Central memory CD8-positive, alpha-beta T cell (primary cell): ENCODE measurements at places on chromosomes 2 and 18.

- no peaks in the 10 kb centered on the region for H3K4me1 ChIP-seq
- DNase-seq: no peak
- H3K4me3 ChIP-seq: no peak overlapping the region
- peaks cover 39% of the 10 kb centered on the region for H3K27me3 ChIP-seq
- no peaks in the 10 kb centered on the region for H3K36me3 ChIP-seq
These were observed 208.0 kb downstream of the TPGS2 start for GRCh38 chr18:36620788-36621187.

DNA sequence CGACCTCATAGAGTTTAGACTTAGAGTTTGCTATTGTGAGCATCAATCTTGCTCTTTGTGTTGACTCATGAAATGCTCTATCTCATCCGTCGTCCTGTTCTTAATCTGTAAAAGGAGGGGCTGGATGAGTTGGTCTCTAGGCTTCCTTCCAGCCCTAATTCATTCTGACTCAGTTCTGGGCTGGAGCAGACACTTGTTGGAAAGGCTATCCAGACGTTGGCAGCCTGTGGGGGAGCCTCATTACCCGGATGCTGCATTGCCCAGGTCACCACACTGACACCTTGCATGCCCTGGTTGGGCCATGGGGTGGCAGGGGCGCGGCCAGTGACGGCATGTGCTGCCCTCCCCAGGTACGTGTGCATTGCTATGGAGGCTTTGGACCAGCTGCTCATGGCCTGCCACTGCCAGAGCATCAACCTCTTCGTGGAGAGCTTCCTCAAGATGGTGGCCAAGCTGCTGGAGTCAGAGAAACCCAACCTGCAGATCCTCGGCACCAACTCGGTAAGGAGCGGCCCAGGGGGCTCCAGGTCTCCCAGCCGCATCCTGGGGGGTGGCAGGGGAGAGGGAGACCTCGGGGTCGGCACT is 61.5 kb downstream of the EFR3B start:
- no peak for DNase-seq
- H3K36me3 ChIP-seq: no peaks in the 10 kb centered on the region
- no peak overlapping the region for H3K4me3 ChIP-seq
- peaks cover 15% of the 10 kb centered on the region for H3K27me3 ChIP-seq
- H3K4me1 ChIP-seq: no peaks in the 10 kb centered on the region
- no peak overlapping the region for H3K27ac ChIP-seq

GRCh38 chr2:110216803-110217202 is 4.5 kb upstream of the MTLN start:
- no peak overlapping the region for H3K4me3 ChIP-seq
- no peak overlapping the region for H3K27ac ChIP-seq
- no peak for DNase-seq

DNA sequence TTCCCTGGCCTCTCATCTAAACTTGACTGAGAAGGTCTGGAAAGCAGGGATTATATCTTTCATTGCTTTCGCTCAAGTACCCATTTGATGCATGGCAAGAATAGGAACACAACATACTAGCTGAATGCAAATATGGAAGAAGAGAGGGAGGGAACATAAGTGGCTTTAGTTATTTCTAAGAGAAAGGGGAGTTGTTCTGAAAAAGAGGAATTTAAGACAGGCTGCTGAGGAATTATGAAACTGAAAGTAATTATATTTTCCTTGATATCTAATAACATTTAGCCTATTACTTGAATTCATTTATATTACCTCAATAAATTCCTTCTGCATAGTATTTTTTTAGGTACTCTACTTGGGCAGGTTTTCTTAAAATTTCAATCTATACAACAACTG is 105.8 kb upstream of the TTN start:
- no peak for DNase-seq
- no peak overlapping the region for H3K27ac ChIP-seq
- H3K27me3 ChIP-seq: no peaks in the 10 kb centered on the region
- no peak overlapping the region for H3K4me3 ChIP-seq
- no peaks in the 10 kb centered on the region for H3K36me3 ChIP-seq

GRCh38 chr18:74251297-74252038 is 40.3 kb downstream of the CYB5A start:
- no peak overlapping the region for H3K4me3 ChIP-seq
- no peaks in the 10 kb centered on the region for H3K4me1 ChIP-seq
- H3K27me3 ChIP-seq: no peaks in the 10 kb centered on the region
- H3K27ac ChIP-seq: no peak overlapping the region
- DNase-seq: no peak
- H3K36me3 ChIP-seq: peaks cover 5% of the 10 kb centered on the region

GRCh38 chr2:64722291-64723044 is 68.8 kb upstream of the SERTAD2 start:
- H3K4me3 ChIP-seq: no peak overlapping the region
- DNase-seq: no peak
- peaks cover 14% of the 10 kb centered on the region for H3K4me1 ChIP-seq
- H3K36me3 ChIP-seq: peaks cover 2% of the 10 kb centered on the region
- no peaks in the 10 kb centered on the region for H3K27me3 ChIP-seq

DNA sequence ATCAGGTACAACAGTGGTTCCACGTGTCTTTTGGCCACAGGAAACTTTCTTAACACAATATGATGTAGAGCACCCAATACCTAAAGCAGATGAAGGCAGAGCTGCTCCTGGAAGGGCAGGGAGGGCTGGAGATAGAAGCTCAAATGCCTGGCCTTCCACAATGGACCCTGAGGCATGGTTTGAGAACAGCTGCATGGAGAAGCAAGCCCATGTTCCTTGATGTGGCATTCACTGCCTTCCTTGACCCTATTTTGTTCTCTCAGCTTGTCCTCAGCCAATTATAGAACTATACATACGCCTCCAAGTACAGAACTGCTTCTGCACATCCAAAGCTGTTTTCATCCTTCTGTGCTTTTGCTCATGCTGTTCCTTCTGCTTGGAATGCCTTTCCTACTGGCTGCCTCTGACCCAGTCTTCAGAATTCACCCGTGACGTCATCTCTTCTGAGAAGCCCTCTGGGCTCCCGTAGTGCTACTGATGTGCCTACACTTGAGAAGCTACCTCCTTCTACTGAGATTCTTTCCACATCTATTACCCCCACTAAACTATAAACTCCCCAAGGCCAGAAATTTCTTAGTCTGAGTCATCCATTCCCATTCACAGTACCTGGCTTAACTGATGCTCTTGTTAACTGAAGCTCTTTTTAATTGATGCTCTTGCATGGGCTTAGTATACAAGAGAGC is 69.9 kb downstream of the CHRNA1 start:
- no peaks in the 10 kb centered on the region for H3K27me3 ChIP-seq
- H3K4me3 ChIP-seq: no peak overlapping the region
- no peak for DNase-seq
- peaks cover 2% of the 10 kb centered on the region for H3K36me3 ChIP-seq
- H3K4me1 ChIP-seq: peaks cover 5% of the 10 kb centered on the region

GRCh38 chr18:70376137-70376913 is 87.5 kb downstream of the SOCS6 start:
- DNase-seq: no peak
- peaks cover 6% of the 10 kb centered on the region for H3K27me3 ChIP-seq
- no peak overlapping the region for H3K27ac ChIP-seq
- no peaks in the 10 kb centered on the region for H3K4me1 ChIP-seq
- H3K4me3 ChIP-seq: no peak overlapping the region

DNA sequence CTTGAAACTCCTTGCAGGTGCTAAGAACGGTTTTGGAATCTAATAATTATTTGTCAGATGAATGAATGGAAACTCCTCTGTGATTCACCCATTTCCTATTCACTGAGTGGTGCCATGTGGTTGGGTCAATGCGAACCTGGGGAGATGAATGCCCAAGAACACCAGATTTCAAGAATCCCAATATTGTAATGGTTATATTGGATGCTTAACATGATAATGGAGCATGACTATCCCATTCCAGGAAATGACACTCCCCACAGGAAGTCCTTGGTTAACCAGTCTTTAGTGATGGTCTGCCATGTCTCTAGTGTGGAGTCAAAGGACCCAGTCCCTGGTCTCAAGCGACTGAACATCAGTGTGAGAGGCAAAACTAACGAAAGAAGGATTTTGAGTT is 67.9 kb upstream of the ST3GAL5 start:
- no peak for DNase-seq
- no peaks in the 10 kb centered on the region for H3K27me3 ChIP-seq
- H3K4me3 ChIP-seq: no peak overlapping the region

GRCh38 chr18:66616523-66616983 is 12.7 kb upstream of the CDH19 start:
- no peak overlapping the region for H3K27ac ChIP-seq
- no peaks in the 10 kb centered on the region for H3K4me1 ChIP-seq
- DNase-seq: no peak
- H3K36me3 ChIP-seq: no peaks in the 10 kb centered on the region

DNA sequence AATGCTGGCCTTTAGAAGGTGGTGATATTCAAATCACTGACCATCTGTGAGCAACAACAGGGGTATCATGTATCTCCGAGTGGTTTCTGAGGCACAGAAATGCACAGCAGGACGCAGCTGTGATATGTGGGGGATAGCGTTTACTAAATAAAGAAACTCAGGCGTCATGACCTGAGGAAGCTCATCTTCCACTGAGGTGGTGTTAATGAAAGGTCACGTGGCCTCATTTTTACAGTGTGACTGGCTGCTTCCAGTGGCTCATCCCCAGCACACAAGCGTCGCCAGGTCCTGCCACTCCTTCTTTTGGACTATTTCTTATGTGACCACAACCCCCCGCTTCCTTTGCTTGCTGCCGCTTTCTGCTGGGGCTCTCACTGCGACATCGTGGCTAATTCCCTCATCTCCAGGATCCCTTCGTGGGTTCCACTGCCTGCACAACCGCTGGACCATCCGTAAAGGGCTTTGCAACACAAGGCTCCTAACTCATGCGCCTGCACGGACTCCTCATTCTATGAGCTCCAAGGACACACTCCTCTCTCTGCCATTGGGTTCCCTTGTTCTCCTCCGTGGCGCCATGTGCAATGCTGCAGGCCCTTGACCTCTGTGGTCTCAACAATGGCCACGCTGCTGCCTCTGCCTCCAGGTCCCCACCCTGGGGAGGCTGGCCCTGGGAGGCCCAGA is 109.3 kb downstream of the MBP start:
- no peaks in the 10 kb centered on the region for H3K27me3 ChIP-seq
- no peak for DNase-seq
- H3K4me3 ChIP-seq: no peak overlapping the region

- H3K36me3 ChIP-seq: peaks cover 1% of the 10 kb centered on the region
- peaks cover 35% of the 10 kb centered on the region for H3K4me1 ChIP-seq
- H3K4me3 ChIP-seq: no peak overlapping the region
- peak overlapping the region; percentile 27 for H3K27ac ChIP-seq
- no peaks in the 10 kb centered on the region for H3K27me3 ChIP-seq
These were observed 47.7 kb downstream of the RAB10 start for GRCh38 chr2:26081556-26081955.

DNA sequence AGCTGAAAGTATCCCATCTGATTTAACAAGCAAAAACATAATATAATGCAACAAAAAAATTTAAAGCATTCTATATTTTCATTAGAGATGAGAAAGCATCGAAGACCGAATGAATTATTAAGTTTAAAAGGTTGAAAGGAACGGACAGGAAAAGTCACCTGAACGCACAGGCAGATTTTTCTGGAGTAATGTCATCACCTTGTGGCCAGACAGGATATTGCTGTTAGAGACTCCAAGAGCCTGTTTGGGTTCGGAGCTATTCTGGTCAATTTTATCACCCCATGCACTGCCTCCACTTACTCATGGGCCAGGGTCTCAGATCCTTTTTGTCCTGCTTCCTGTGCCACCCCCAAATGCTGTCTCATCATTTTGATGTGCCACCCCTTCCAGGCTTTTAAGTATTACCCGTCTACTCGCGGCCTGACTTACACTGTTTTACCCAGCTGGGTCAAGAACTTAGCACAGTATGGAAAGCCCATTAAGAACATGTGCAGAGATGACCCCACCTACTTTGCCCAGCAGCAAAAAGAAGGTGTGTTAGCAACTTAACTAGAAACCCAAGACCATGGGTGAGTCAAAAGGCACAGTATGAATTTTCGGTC is 27.3 kb downstream of the GKN2 start:
- H3K27ac ChIP-seq: no peak overlapping the region
- no peak for DNase-seq
- H3K4me1 ChIP-seq: peaks cover 5% of the 10 kb centered on the region
- H3K36me3 ChIP-seq: no peaks in the 10 kb centered on the region
- H3K4me3 ChIP-seq: no peak overlapping the region

- H3K4me3 ChIP-seq: no peak overlapping the region
- H3K36me3 ChIP-seq: peaks cover 19% of the 10 kb centered on the region
- no peak for DNase-seq
- no peaks in the 10 kb centered on the region for H3K4me1 ChIP-seq
- no peak overlapping the region for H3K27ac ChIP-seq
These were observed 10.7 kb downstream of the DTYMK start for GRCh38 chr2:241675885-241676284.

GRCh38 chr2:232418466-232419244 is 12.0 kb downstream of the ALPG start:
- no peak overlapping the region for H3K27ac ChIP-seq
- H3K36me3 ChIP-seq: peaks cover 6% of the 10 kb centered on the region
- peak overlapping the region; percentile 6 for H3K4me3 ChIP-seq
- H3K4me1 ChIP-seq: peaks cover 12% of the 10 kb centered on the region
- H3K27me3 ChIP-seq: peaks cover 71% of the 10 kb centered on the region
